ENCODE measurements at places on chromosomes 16 and 17. TPM values are rescaled to one million over a fixed set of nuclear protein-coding genes. Genes with fewer than 3 reads are reported as not detected.

DNA sequence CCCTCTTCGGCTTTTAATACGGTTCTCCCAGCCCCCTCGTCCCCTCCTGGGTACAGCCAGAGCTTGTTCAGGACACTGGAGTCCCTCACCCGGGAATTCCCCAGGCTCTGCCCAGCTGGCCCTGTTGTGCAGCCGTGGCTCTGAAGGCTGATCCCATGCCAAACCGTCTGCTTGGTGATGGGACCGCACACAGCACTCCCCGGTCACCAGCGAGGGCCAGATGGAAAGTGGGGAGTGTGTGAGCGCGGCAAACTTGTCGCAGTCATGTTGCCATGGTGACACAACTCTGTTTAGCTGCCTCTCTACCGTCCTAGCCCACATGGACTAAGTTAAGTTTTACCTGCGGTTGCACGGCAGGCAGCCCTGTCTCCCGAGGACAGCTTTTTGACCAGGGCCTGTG, 107.9 kb downstream of the RAP1GAP2 start:
- no peak for DNase-seq
- no peaks in the 10 kb centered on the region for H3K4me1 ChIP-seq
- H3K27ac ChIP-seq, result no peak overlapping the region
- H3K36me3 ChIP-seq, result no peaks in the 10 kb centered on the region
- peaks cover 6% of the 10 kb centered on the region for H3K27me3 ChIP-seq

DNA sequence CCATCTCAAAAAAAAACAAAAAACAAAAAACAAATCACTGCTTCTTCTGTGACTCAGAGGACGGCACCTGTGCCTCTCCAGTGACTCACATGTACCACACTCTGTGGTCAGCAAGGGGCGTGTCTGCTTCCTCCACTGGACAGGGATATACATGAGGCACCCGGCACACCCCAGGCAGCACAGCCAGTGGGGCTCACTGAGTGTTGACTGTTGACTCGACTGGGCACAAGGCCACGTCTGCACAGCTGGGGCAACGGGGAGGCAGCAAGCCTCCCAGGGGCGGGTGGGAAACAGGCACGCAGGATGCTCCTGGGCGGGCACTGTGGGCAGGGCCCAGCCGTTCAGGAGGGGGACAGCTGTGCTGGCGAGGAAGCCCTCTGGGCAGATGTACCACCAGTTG, 64.1 kb downstream of the TIMM22 start:
- H3K4me1 ChIP-seq, result no peaks in the 10 kb centered on the region
- H3K36me3 ChIP-seq, result peaks cover 45% of the 10 kb centered on the region
- DNase-seq, result no peak
- peaks cover 8% of the 10 kb centered on the region for H3K27me3 ChIP-seq

DNA sequence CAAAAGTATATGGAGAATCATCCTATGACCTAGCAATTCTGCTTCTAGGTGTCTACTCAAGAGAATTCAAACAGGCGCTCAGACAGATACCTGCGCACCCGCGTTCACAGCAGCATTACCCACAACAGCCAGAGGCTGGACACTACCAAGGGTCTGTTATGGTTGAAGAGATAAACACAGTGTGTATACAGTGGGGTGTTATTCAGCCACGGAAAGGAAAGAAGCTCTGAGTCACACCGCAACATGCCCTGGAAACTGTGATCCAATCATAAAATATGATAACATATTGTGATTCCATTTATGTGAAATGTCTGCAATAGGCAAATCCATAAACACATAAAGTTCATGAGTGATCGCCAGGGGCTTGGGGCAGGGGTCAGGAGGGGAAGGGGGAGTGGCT, 18.0 kb upstream of the JPH3 start:
- peaks cover 4% of the 10 kb centered on the region for H3K27me3 ChIP-seq
- no peak overlapping the region for H3K27ac ChIP-seq
- H3K4me3 ChIP-seq, result no peak overlapping the region
- H3K36me3 ChIP-seq, result no peaks in the 10 kb centered on the region

DNA sequence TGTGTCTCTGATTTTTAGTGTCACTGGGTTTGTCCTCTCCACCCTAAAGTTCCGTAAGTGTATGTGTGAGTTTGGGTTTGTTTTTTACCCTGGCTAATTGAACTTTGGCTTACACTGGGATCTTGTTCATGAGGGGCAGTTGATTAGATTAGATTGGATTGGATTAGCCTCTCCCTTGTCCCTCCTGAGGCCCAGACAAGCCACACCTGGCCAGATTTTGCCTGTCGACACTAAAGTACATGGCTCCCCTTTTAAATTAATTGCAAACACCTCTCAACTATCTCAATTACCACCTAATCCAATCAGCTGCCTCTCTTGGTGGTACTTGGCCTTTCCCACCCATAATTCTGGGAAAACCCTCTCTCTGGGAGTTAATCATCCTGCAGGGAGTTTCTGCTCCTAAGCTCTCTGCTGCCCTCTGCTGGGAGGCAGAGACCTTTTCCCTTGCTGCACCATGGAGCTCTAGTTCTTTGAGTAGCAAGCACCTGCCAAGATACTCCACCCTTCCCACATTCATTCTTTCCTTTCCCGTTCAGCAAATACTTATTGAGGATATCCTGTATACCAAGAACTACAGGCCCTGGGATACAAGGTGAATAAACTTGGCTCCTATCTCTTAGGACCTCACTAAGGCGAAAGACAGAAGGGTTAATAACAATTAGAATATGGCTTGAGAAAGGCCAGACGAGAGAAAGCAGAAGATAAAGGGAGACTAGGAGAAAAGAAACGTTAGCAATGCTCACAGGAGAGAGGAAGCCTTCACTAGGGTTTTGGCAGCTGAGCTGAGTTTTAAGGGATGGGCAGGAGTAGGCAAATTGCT, 60.0 kb upstream of the MPHOSPH6 start:
- no peaks in the 10 kb centered on the region for H3K27me3 ChIP-seq
- H3K36me3 ChIP-seq, result no peaks in the 10 kb centered on the region
- no peak overlapping the region for H3K27ac ChIP-seq
- H3K4me3 ChIP-seq, result no peak overlapping the region

- peak overlapping the region; percentile 95 for H3K27ac ChIP-seq
- H3K4me1 ChIP-seq, result peaks cover 9% of the 10 kb centered on the region
- H3K27me3 ChIP-seq, result peaks cover 4% of the 10 kb centered on the region
These were observed 1.2 kb downstream of the ASGR1 start for GRCh38 chr17:7177954-7178477.

DNA sequence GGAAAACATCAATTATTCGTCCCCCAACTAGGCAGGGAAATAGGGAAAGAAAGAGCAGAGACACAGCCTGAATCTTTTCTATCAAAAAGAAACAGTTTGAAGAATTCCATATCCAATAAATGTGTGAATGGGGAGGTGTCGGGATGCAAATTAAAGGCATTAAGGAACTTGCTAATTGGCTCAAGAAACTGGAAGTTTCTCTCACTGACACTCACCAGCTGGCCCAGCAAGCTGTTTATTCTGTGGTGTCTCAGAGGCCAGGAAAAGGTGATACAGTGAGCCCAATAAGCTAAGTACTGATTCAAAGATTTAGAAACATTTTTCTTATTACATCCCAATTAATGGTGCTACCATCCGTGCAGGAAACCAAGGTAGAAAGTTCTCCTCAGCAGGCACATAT, 104.4 kb upstream of the CLEC3A start:
- peaks cover 18% of the 10 kb centered on the region for H3K4me1 ChIP-seq
- H3K4me3 ChIP-seq, result no peak overlapping the region
- peaks cover 2% of the 10 kb centered on the region for H3K27me3 ChIP-seq
- no peak overlapping the region for H3K27ac ChIP-seq
- H3K36me3 ChIP-seq, result no peaks in the 10 kb centered on the region

DNA sequence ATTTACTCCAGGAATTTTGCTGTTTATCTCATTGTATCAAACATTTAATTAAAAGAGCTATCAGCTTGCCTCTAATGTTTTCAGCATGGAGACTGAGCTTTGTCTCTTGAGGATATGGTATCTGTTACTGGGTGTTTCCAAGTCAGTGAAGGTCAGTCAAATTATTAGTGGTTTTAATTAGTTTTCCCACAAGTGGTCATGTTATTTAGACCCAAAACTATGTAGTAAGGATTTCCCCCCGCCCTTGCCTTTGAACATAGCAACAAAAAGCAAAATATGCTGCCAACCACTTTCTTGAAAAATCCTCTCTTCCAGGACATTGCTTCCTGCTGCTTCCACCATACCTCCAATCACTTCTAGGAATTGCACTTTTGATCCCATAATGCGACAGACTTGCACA, 355.6 kb downstream of the GRIN2A start:
- DNase-seq, result no peak
- H3K4me3 ChIP-seq, result no peak overlapping the region
- H3K4me1 ChIP-seq, result peaks cover 25% of the 10 kb centered on the region

DNA sequence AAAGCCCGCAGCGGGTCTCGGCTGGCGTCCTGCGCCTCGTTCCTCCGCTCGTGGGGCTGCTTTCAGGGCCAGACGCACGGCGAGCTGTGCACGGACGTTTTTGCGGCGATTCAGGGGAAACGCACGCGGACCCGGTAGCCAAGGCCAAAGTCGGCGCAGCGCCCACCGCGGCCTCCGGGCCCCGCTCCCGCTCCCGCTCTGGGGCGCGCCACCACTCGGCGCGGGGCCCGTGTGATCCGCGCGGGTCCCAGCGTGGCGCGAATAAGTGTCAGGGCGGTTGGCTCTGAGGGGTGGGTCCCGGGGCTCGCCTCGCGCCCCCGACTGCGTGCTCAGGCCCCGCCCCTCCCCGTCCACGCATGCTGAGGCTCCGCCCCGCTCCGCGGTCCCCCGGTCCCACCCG, 694 bp upstream of the TBCD start:
- H3K4me1 ChIP-seq, result peaks cover 4% of the 10 kb centered on the region
- DNase-seq, result no peak
- H3K27me3 ChIP-seq, result peaks cover 11% of the 10 kb centered on the region
- no peak overlapping the region for H3K27ac ChIP-seq

GRCh38 chr17:19378416-19379360, at the start of gene MAPK7:
TSS of gene MAPK7 (plus strand) at chr17:19378498. CDS start at chr17:19378901, 403 bp downstream.
- DNase-seq, result no peak
- peak within 1 kb of the TSS; percentile 99 for H3K4me3 ChIP-seq
- peak within 1 kb of the TSS; percentile 98 for H3K27ac ChIP-seq
- H3K36me3 ChIP-seq, result peaks cover 20% of the 10 kb centered on the region
- peaks cover 14% of the 10 kb centered on the region for H3K4me1 ChIP-seq

GALR2 gene
- not detected for total RNA-seq

HSF4 gene
- total RNA-seq, result 5.7 TPM

- H3K27me3 ChIP-seq, result peaks cover 3% of the 10 kb centered on the region
- H3K4me3 ChIP-seq, result no peak overlapping the region
- H3K4me1 ChIP-seq, result no peaks in the 10 kb centered on the region
- H3K36me3 ChIP-seq, result no peaks in the 10 kb centered on the region
These were observed 8.3 kb upstream of the NLRC5 start for GRCh38 chr16:56980792-56981724.

PLCD3 gene
- 9.7 TPM for total RNA-seq

PRM2 gene
- not detected for total RNA-seq

GRCh38 chr17:73118139-73118538, 25.7 kb upstream of the SLC39A11 start:
- peaks cover 2% of the 10 kb centered on the region for H3K4me1 ChIP-seq
- H3K36me3 ChIP-seq, result no peaks in the 10 kb centered on the region
- no peak overlapping the region for H3K4me3 ChIP-seq
- H3K27ac ChIP-seq, result no peak overlapping the region
- no peak for DNase-seq

- H3K36me3 ChIP-seq, result no peaks in the 10 kb centered on the region
- peaks cover 24% of the 10 kb centered on the region for H3K4me1 ChIP-seq
- no peak overlapping the region for H3K27ac ChIP-seq
- peaks cover 10% of the 10 kb centered on the region for H3K27me3 ChIP-seq
These were observed 11.9 kb upstream of the SHCBP1 start for GRCh38 chr16:46632778-46633733.

DNA sequence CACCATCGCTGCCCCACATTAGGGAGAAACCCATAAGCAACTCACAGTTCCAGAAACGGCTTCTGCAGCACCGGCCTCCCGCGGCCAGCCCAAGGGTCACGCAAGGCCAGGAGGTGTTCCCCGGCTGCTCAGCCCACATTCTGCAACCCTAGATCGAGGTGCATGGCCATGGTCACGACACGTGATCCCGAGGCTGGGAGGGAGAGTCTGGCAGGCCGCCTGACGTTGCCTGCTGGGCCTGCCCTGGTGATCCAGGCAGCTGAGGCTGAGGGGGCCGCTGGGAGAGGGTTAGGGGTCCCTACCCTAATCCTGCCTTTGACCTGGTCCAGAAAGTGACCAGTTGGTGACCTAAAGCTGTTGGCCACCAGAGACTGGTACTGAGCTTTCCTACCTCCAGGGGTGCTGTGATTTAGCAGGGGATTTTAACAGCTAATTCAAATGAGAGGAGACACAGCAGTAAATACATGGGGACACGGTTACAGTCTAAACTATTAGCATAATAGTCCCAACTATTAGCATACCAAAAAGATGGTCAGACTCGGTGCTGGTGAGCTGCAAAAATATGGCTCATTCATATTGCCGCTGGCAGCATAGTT, 97.4 kb upstream of the CIBAR2 start:
- DNase-seq, result no peak
- peaks cover 5% of the 10 kb centered on the region for H3K27me3 ChIP-seq
- H3K36me3 ChIP-seq, result no peaks in the 10 kb centered on the region
- H3K4me1 ChIP-seq, result peaks cover 2% of the 10 kb centered on the region
- H3K4me3 ChIP-seq, result no peak overlapping the region

GRCh38 chr17:2814481-2815341, 18.5 kb downstream of the RAP1GAP2 start:
- H3K4me1 ChIP-seq, result no peaks in the 10 kb centered on the region
- H3K27me3 ChIP-seq, result no peaks in the 10 kb centered on the region
- H3K4me3 ChIP-seq, result no peak overlapping the region
- no peak for DNase-seq
- H3K36me3 ChIP-seq, result no peaks in the 10 kb centered on the region

RAB11FIP4 gene
- total RNA-seq, result 0.92 TPM

KRTAP17-1 gene
- not detected for total RNA-seq

GRCh38 chr16:23679274-23679985, 741 bp downstream of the PLK1 start:
- H3K4me3 ChIP-seq, result peak overlapping the region; percentile 89
- H3K36me3 ChIP-seq, result peaks cover 19% of the 10 kb centered on the region
- peak overlapping the region; percentile 61 for H3K27ac ChIP-seq
- DNase-seq, result no peak

GRCh38 chr17:5211458-5211857, 19.8 kb upstream of the ZNF594 start:
- H3K36me3 ChIP-seq, result no peaks in the 10 kb centered on the region
- H3K27me3 ChIP-seq, result peaks cover 4% of the 10 kb centered on the region
- no peak overlapping the region for H3K27ac ChIP-seq
- no peaks in the 10 kb centered on the region for H3K4me1 ChIP-seq
- H3K4me3 ChIP-seq, result no peak overlapping the region

LLGL2 gene
- 34.4 TPM for total RNA-seq

- peaks cover 18% of the 10 kb centered on the region for H3K36me3 ChIP-seq
- no peak for DNase-seq
- peaks cover 6% of the 10 kb centered on the region for H3K4me1 ChIP-seq
- no peak overlapping the region for H3K4me3 ChIP-seq
- H3K27me3 ChIP-seq, result peaks cover 6% of the 10 kb centered on the region
These were observed 22.3 kb downstream of the AOC3 start for GRCh38 chr17:42873315-42873714.

- H3K27me3 ChIP-seq, result no peaks in the 10 kb centered on the region
- DNase-seq, result no peak
- H3K4me1 ChIP-seq, result peaks cover 8% of the 10 kb centered on the region
- H3K27ac ChIP-seq, result no peak overlapping the region
- H3K36me3 ChIP-seq, result peaks cover 24% of the 10 kb centered on the region
- H3K4me3 ChIP-seq, result no peak overlapping the region
These were observed 11.1 kb downstream of the SYNRG start for GRCh38 chr17:37598145-37598544.
